Occipital lobe (tissue), 3 donors: ENCODE measurements at places on chromosomes 6 and 20.

GRCh38 chr6:135135835-135136234, 45.3 kb upstream of the MYB start:
- no peak for DNase-seq

- DNase-seq: no peak
These were observed 5.9 kb upstream of the CST3 start for GRCh38 chr20:23643659-23644058.

DNA sequence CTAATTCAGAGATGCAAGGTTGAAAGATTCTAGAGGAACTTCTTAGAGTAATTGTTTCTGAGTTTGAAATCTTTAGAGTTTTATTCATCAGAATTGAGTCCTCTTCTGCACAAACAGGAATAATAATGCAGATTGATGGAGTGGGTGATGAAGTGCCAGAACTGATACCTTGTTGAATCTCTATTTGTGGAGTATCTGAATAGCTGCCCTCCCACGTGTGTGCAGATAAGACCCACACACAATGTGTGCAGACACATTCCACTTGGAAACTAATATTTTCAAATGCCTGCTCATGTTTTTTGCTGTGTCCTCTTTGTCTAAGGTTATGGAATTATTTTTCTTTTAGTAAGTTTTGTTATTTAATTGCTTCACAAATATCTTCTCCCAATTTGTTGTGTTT, 1167.8 kb upstream of the MAP3K7 start:
- DNase-seq: no peak

GRCh38 chr6:52233975-52234823, 10.1 kb downstream of the IL17F start:
- no peak for DNase-seq
